Stimulated activated CD4-positive, alpha-beta T cell treated with anti-CD3 and anti-CD28 coated beads, TNF-alpha, amount 100 ng/mL, for 1 hour (primary cell): ENCODE measurements at places on chromosomes 16 and 17.

DNA sequence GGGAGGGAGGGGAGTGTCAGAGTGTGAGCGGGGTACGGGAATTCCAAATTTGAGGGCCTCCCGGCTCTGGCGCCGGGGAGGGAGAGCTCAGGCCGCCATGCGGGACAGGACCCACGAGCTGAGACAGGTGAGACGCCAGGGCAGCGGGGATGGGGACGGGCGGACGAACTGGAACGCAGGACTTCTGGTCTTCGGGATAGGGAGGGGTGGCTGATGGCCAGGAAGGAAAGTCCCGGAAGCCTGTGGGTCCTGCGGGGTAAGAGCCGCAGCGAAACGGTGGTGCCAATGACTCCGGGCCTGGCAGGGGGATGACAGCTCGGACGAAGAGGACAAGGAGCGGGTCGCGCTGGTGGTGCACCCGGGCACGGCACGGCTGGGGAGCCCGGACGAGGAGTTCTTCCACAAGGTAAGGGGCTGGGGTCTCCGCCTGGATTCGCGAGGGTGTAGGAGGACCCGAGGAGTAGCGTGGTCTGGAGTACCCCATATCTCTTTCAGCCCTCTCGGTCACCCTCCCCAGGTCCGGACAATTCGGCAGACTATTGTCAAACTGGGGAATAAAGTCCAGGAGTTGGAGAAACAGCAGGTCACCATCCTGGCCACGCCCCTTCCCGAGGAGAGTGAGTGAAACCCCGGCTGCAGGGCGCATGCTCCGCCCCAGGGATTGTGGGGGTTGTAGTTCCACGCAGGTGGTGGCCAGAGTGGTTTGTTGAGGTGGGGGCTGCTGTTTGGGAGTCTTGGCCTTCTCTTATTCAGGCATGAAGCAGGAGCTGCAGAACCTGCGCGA lies 543 bp downstream of the STX4 start:
- DNase-seq = peak; percentile 65

- no peak for DNase-seq
Observed at GRCh38 chr16:30024451-30024850, 1.5 kb downstream of the C16orf92 start.

DNA sequence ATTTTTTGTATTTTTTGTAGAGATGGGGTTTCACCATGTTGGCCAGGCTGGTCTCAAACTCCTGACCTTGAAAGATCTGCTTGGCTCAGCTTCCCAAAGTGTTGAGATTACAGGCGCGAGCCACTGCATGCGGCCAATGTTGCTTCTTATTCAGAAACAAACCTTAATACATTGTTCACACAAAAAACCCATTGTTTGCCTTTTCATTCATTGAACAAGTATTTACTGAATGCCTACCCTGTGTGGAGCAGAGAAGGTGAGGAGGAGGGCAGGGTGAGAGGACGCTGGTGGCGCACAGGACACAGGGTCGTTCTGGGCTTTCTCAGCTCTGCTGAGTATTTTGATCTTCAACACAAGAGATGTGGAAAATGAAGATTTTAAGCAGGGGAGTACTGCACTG lies 8.0 kb upstream of the KRT23 start:
- no peak for DNase-seq

DNA sequence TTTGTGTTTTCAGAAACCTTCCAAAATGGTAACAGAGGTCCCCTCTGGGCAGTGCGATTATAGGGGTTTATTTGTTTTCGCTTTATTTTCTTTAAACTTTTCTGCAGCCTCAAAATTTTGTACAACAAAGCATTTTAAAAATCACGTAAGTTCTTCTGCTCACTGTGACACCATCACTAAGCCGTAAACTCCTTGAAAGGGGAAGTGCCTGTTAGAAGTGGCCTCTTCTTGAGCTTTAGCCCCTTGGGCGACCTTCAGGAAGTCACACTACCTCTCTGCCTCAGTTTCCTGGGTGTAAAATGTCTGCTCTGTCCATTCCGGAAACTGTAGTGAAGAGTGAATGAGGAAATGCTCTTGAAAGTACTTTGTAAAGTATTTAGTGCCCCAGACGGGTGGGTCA lies 26.6 kb downstream of the ARHGAP27 start:
- no peak for DNase-seq

- no peak for DNase-seq
Observed at GRCh38 chr16:64475627-64476351, 646.1 kb downstream of the CDH11 start.

DNA sequence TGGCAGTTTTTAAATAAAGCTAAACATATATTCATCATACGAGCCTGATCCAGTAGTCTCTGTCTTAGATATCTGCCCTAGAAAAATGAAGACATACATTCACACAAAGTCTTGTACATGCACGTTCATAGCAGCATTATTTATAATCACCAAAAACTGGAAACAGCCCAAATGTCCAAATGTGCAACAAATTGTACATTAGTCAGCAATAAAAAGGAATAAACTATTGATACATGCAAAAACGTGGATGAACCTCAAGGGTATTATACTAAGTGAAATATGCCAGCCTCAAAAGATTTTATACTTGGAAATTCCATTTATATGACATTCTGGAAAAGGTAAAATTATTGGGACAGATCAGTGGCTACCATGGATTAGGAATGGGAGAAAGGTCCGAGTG lies 22.8 kb downstream of the AATF start:
- no peak for DNase-seq

GRCh38 chr16:8673611-8674412 lies 605 bp upstream of the ABAT start:
- DNase-seq = no peak
